ENCODE measurements at places on chromosomes 12 and 14.

- no peak for DNase-seq
These were observed 58.9 kb downstream of the ANAPC7 start for GRCh38 chr12:110344657-110345056.

DNA sequence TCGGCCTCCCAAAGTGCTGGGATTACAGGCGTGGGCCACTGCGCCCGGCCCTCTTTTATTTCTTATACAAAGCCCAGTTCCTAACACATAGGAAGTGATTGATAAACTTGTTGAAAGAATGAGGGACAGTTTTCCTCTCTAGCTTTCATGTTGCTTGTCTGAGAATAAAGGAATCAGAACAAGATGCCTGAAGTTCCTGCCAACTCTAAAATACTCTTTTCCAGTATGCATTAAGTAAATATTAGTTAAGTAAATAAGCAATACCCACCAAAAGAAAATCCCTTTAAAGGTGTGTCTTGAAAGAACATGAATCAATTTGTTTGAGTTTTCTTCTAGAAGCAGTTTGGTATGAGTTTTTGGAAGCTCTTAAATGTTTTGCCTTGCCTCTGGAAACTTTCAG lies 24.4 kb upstream of the CD27 start:
- DNase-seq, result no peak

- no peak for DNase-seq
These were observed 9.9 kb downstream of the BCL7A start for GRCh38 chr12:122031342-122032216.

GRCh38 chr12:115898670-115899069 lies 378.8 kb downstream of the MED13L start:
- DNase-seq, result no peak

DNA sequence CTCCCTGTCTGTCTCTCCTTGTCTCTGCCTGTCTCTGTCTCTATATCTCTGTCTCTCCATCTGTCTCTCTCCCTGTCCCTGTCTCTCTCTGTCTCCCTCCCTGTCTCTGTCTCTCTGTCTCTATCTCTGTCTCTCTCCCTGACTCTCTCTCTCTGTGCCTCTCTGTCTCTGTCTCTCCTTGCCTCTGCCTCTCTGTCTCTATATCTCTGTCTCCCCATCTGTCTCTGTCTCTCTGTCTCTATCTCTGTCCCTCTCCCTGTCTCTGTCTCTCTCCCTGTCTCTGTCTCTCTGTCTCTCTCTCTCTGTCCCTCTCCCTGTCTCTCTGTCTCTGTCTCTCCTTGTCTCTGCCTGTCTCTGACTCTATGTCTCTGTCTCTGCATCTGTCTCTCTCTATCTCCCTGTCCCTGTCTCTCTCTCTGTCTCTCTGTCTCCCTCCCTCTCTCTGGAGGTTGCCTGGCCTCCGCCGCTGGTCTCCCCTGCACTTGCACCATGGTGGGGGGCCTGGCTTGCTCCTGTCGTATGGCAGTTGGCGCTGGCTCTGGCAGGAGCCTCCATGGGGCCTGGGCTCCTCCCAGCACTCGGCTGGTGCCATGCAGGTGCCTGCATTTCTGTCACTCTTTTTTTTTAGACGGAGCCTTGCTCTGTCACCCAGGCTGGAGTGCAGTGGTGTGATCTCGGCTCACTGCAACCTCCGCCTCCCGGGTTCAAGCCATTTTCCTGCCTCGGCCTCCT lies 28.3 kb downstream of the MMP17 start:
- DNase-seq, result no peak

DNA sequence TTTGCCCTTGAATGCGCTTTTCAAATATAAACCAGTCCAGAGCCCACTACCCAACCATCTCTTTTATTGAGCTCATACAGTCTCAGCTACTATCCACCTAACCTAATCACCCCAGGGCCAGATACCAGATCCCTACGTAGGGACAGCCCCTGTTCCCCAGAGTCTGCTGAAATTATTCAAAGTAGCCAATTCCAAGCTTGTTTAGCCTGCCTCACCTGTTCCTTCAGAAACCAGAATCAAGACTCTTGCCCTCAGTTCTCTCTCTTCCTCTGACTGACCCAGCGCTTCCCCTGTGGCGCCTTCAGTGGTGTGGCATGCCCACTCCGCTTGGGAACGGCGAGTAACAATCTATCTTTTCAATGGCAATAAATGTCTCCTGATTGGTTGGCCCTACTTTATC lies 18.8 kb downstream of the BMAL2 start:
- DNase-seq, result no peak

GRCh38 chr12:50218386-50218785 lies 51.2 kb upstream of the CERS5 start:
- no peak for DNase-seq

GRCh38 chr14:49621114-49621881 lies 699 bp downstream of the MGAT2 start:
- DNase-seq, result peak; percentile 61

DNA sequence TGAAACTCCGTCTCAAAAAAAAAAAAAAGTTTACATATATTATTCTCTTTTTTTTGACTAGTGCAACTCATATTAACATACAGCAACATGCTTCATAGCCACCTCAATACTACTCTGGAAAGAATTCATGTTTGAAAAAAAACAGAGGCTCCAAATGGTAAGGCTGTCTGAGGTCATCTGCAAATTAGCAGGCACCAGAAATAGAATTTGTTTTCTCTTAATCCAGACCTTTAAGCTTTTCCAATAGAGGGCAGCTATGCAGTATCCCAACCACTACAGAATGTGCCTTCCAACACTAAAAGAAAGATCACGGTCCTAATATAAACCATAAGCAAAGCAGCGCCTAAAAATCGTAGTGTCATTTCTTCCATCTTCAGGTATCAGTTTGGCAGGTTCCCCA lies 12.0 kb downstream of the C2CD5 start:
- no peak for DNase-seq

- no peak for DNase-seq
These were observed 627 bp downstream of the TESC start for GRCh38 chr12:117098361-117099217.

DNA sequence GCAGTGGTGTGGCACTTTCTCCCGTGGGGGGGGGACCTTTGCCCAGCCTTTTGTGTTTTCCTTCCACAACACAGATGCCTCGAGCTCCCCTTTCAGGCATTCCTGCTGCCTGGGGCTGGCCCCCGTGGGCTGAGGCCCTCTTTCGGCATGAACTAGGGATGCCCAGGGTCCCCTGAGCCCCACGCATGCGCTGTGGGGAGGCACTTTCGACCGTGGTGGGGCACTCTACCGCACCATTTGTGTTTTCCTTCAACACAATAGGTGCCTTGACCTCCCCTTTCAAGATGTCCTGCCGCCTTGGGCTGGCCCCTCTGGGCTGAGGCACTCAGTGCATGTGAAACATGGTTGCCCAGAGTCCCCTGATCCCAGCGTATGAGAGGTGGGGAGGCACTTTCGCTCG lies 363.7 kb downstream of the ALG10 start:
- DNase-seq, result no peak

All from AML-193 (cell line).